NCI-H1092 treated with DMSO at 0.1 percent for 48 hours (cell line): ENCODE measurements at places on chromosomes 5 and 9.

GRCh38 chr9:89953824-89954615 is 349.2 kb downstream of the GADD45G start:
- DNase-seq: peak; percentile 67

DNA sequence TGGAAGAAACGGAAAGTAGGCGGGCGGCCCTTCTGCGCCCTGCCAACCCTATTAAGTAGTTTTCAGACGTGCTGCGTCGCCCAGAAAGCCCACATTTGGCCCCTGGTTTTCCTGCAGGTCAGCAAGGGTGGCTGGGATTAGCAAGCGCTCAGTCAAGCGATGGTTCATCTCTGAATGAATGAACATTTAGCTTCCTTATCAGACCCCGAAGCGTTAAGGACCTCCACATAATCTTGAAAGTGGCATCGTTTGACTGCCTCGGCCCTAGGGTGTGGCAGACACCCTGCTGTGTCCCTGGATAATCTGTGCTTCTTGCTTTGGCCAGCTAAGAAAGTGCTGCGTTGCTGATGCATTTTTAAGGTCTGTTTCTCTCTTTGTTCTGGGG is 684 bp downstream of the TOR1B start:
- no peak for DNase-seq

GRCh38 chr5:172798422-172799215 is 27.6 kb upstream of the DUSP1 start:
- DNase-seq: no peak

- no peak for DNase-seq
Measured at GRCh38 chr9:107674721-107675277, 185.2 kb upstream of the KLF4 start.

DNA sequence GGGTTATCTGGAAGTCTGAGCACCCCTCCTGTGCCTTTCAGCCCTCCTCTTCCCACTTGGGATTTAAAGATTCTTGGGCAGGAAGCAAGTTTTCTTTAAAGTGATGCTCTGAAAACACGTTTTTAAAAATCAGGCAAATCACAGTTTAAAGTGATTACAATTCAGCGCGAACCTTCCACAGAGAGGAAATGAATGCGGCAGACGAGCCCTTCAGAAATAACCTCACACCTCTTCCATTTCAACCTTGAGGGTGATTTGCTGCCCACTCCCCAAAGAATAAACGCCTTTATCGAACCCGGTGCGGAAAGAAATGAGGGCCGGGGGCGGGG is 2.3 kb upstream of the EFNA5 start:
- no peak for DNase-seq

- no peak for DNase-seq
Measured at GRCh38 chr9:84174486-84174885, 166.1 kb downstream of the SLC28A3 start.

DNA sequence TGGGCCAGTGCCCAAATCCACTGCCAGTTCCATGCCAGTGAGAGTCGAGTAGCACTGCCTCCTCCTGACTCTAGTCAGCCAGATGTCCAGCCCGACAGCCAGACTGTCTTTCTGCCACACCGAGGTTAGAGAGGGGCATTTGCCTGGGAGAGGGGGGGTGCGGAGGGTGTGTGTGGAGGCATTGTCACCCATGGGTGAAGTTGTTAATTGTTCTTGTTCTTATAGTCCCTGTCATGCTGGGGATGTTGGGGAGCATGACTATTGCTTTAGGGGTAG is 1.1 kb downstream of the RGP1 start:
- DNase-seq: no peak

DNA sequence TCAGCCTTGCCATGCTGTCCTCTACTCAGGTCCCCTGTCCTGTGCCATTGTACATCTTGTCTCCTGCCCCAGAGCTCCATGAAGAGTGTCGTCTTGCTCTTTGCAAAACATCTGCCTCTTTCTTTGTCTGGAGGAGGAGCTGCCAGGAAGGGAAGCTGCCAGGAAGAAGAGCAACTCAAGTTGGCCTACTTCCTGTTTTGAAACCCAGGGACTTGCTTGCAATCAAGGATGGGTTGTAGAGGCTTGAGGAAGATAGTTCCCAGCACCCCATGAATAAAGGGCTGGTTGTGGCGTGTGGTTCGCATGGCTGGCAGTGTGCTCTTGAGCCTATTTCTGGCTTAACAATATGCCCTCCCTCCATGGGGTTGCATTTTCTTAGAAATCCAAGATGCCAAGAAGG is 53.0 kb upstream of the CPEB4 start:
- DNase-seq: no peak

GRCh38 chr9:22514871-22515270 is 68.2 kb downstream of the DMRTA1 start:
- DNase-seq: no peak

DNA sequence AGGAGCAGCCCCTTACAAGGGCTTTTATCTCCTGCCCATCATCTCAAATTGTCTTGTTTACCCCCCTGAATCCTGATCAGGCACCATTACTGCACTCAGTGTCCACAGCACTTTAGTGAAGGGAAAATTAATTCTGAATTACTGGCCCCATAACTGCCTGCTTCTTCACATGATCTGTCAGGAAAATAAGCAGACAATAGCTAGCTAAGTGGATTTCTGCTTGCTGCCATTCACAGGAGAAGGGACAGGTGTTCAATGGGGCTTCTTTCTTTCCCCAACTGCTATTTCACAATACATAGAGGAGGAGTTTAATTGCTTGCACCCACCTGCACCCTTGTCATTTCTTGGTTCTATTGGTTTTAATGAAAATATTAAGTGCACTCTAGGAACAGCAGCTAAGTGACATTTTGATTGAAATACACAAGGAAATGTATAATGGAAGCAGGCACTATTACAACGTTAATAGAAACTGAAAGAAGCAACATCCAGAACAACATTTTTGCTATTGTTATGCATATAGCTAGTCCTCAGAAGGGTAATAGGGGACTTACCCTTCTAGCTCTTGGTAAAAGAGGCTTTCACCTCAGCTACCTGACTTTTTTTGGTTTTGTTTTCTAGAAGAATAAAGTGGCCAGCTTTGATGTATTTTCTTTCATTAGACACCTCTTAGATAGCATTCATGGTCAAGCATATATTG is 599.3 kb upstream of the TLE4 start:
- peak; percentile 99 for DNase-seq

- DNase-seq: no peak
Measured at GRCh38 chr9:133238851-133239532, 29.9 kb upstream of the OBP2B start.

GRCh38 chr5:170076739-170077138 is 29.0 kb upstream of the FOXI1 start:
- no peak for DNase-seq

DNA sequence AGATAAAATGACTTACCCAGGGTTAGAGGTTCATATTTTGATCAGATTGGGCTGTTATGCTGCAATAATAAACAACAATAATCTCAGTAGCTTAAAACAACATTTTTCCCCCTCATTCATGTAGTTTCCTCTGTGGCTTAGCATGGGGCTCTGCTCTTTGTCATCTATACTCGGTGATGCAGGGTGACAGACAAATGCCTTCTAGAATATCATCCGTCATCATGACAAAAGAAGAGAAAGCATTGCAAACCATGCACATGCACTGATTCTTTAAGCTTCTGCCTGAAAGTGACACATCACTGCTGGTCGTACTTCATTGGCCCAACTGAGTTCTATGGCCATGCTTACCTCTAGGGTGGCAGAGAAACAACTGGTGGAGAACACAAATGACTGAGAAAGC is 58.8 kb upstream of the MAMDC2 start:
- no peak for DNase-seq

- DNase-seq: no peak
Measured at GRCh38 chr5:143923634-143924266, 111.8 kb downstream of the HMHB1 start.

- no peak for DNase-seq
Measured at GRCh38 chr9:26779062-26779461, 113.5 kb downstream of the CAAP1 start.

- no peak for DNase-seq
Measured at GRCh38 chr5:135833961-135834638, 363 bp upstream of the SLC25A48 start.

- peak; percentile 73 for DNase-seq
Measured at GRCh38 chr9:90038763-90039162, 434.0 kb downstream of the GADD45G start.

DNA sequence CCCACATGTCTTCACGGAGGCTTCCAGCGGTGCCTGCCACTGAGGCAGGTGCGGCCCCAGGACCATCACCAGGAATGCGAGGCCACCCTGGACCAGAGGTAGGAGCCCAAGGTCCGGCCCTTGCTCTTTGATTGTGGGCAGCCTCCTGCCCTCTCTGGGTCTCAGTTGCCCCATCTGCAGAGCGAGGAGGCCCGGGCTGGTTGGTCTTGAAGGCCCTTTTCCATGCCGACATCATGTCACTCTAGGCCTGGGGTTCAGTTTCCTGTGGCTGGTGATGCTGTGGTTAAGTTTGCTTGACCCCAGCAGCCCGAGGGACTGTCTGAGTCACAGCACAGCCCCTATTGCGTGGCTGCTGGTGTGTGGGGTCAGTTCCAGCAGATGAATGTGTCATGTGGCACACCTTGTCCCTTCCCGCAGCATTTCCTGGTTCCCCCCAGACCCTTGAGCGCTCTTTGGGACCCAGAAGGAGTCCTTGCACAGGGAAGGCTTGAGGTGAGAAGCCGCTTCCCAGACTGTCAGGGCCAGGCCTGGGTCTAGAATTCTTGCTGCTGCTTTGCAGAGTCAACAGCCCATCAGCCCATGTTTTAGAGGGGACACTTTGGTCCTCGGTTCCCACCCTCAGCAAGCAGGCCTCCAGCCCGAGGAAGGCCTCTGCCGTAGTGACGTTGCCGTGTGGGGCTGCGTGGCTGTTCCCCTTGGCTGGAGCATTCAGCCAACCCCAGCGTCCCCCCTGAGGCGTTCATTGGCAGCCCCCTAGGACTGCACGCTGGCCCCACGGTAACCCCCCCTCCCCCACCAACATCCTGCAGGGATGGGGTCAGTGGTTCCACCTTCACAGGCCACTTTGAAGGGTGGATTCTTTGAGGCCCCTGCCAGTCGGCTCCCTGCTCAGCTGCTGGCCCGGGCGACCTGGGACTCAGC is 31.0 kb upstream of the HMCN2 start:
- DNase-seq: no peak
